Left lung (tissue), 14 donors: ENCODE measurements at places on chromosomes 4 and X. TPM values are rescaled to one million over a fixed set of nuclear protein-coding genes. Genes with fewer than 3 reads are reported as not detected.
A peak's percentile ranks its signal among the peaks of the same experiment; 100 is the strongest.

GRCh38 chr4:182547435-182547834, 304.2 kb downstream of the TENM3 start:
- DNase-seq = no peak

DNA sequence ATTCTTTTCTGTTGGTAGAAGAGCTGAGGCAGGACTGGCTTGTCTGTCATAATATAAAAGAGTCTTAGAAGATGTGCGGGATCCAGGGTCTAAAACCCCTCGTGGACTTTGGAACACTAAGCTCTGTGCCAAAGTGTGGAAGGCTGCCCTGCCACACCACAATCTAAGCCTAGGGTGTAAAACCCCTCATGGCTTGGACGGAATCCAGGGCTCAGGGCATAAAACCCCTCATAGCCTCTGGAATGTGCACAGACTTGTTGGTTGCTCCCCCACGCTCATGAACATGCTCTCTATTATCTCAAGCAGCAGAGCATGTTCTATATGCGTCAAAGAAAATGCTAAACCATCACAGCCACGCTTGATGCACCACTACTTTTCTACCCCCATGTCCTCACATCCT, 483.6 kb downstream of the GABRG1 start:
- no peak for DNase-seq

GRCh38 chrX:110167952-110168451, 149.9 kb downstream of the AMMECR1 start:
- no peak for DNase-seq

The HGFAC gene
- polyA plus RNA-seq = 0.72 TPM

- no peak for DNase-seq
Observed at GRCh38 chr4:56468097-56468422, 643 bp downstream of the SRP72 start.

The DRD5 gene
- not detected for polyA plus RNA-seq

- DNase-seq = no peak
Observed at GRCh38 chrX:101108284-101108683, 10.3 kb downstream of the CENPI start.

GRCh38 chr4:122766950-122767349, 34.4 kb downstream of the BBS12 start:
- no peak for DNase-seq

GRCh38 chr4:164876700-164877324, at the start of gene APELA:
Gene APELA (plus strand): TSS chr4:164877178. CDS start chr4:164877332, 154 bp downstream.
- no peak for DNase-seq

The BDH2 gene
- 138 TPM for polyA plus RNA-seq

The GPR82 gene
- polyA plus RNA-seq = 0.21 TPM

DNA sequence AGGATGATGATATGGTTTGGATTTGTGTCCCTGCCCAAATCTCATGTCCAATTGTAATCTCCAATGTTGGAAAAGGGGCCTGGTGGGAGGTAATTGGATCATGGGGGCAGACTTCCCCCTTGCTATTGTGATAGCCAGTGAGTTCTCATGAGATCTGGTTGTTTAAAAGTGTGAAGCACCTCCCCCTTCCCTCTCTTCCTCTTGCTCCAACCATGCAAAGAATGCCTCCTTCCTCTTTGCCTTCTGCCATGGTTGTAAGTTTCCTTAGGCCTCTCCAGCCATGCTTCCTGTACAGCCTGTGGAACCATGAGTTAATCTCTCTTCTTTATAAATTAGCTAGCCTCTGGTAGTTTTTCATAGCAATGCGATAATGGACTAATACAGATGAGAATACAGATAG, 19.7 kb upstream of the ALG13 start:
- no peak for DNase-seq

The GRIA3 gene
- polyA plus RNA-seq = 1.2 TPM

- DNase-seq = no peak
Observed at GRCh38 chr4:174559894-174560293, 37.6 kb upstream of the HPGD start.

- no peak for DNase-seq
Observed at GRCh38 chr4:115865736-115866135, 752.3 kb upstream of the NDST4 start.

- no peak for DNase-seq
Observed at GRCh38 chr4:30181918-30182317, 538.3 kb upstream of the PCDH7 start.

DNA sequence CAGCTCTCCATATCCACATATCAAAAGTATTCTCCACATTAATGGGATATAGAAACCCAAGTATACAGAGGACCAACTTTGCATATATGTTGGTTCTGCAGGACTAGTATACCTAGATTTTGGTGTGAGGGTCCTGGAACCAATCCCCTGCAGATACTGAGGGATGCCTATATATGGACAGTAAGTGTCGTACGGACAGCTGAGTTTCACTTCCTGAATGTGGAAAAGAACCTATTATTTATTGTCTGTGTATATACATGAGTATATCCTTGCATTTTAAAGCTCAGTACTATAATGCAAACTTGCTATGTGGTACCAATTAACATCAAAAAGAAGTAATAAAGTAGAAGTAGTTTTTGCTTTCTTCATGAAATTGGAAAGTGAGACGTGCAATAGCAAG, 101.9 kb downstream of the FBXW7 start:
- no peak for DNase-seq

DNA sequence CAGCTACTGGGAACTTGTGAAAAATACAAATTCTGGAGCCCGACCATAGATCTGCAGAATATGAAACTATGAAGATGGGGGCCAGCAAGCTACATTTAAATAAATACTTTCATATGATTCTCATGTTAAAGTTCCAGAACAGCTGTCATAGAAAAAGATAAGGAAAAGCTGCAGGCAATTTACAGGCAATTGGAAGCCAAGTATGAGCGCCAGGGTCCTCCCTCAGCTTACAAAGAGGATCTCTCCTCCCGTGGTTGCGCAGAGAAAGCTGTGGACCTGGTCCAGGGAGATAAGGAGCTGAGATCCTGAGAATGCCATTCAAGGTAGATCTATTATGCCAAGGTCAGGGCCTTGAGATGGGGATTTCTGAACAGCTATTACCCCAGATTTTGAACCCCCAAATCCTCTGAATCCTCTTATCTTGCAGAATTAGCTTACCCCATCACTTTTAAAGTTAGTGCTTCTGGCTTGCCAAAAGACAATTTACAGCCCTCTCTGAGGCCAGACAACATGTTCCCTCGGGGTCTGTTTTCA, 25.6 kb upstream of the FRAS1 start:
- DNase-seq = no peak

The COL4A5 gene
- polyA plus RNA-seq = 188 TPM

- no peak for DNase-seq
Observed at GRCh38 chr4:17187003-17187402, 288.6 kb upstream of the LDB2 start.

The SPACA5 gene
- 0.34 TPM for polyA plus RNA-seq

The PSAPL1 gene
- polyA plus RNA-seq = 0.03 TPM

The KLHL34 gene
- 0.10 TPM for polyA plus RNA-seq

DNA sequence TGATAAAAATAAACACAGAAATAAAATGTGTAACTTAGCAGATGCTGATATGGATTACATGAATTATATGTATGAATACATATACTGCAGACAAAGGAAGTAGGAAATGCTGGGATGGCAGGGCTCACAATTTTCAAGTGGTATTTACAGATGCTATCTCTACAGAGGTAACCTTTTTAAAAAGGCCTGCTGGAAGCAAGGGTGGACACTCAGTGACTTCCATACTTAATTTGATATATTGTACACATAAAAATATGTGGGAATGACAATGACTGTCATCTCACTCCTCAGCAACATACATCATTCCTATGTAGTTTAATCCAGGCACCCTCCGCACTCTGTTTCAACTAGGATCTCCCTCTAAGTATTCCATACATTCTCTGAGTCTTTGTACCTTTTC, 452.9 kb downstream of the DTHD1 start:
- DNase-seq = no peak

The ADGRL3 gene
- polyA plus RNA-seq = 23.4 TPM

The AADAT gene
- polyA plus RNA-seq = 67.1 TPM

The NXF2 gene
- not detected for polyA plus RNA-seq

The FAM53A gene
- polyA plus RNA-seq = 3.5 TPM

The POU4F2 gene
- not detected for polyA plus RNA-seq

GRCh38 chr4:82818664-82819662, 20.4 kb upstream of the SCD5 start:
- no peak for DNase-seq

GRCh38 chr4:56477192-56477702, 9.8 kb downstream of the SRP72 start:
- no peak for DNase-seq

The GAGE2A gene
- not detected for polyA plus RNA-seq

DNA sequence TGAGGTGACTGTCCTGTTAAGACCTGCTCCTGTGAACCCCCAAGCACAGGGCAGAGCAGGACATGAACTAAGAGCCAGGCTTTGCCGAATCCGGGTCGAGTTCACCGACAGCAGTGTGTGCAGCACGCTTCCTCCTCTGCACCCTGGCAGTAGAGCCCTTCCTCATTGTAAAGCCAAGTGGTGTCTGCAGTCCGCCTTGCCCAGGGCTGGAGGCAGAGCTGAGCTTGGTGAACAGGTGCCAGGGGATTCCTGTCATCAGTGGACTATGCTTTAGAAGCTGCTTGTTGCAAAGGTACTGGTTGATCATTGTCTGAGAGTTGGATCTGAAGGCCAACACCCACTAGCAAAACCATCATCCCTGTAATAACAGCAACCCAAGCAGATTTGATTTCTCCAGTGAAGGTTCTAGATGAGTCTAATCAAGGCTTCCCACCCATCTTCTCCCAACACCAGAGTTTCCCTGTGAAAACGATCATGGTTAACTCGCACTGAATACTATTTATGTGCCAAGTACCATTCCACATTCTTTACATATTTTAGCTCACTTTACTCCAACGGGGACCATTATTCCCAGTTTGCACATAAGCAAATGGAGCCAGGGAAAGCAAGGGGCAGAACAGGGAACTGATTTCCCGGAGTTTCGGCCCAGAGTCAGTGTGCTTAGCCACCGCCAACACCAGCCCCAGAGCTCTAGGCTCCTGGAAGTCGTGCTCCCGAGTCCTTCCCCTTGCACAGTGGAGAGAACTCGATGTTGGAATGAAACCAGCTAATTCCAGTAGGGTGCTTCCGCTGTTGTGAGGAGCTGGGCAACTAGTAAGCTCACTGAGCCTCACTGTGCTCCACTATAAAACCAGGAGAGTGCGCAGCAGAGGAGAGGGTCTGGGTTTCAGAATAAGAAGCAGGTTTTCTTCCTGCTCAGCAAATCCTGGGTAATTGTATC, 1.4 kb upstream of the SLC34A2 start:
- peak; percentile 73 for DNase-seq
